ENCODE measurements at places on chromosomes 3 and 15.

DNA sequence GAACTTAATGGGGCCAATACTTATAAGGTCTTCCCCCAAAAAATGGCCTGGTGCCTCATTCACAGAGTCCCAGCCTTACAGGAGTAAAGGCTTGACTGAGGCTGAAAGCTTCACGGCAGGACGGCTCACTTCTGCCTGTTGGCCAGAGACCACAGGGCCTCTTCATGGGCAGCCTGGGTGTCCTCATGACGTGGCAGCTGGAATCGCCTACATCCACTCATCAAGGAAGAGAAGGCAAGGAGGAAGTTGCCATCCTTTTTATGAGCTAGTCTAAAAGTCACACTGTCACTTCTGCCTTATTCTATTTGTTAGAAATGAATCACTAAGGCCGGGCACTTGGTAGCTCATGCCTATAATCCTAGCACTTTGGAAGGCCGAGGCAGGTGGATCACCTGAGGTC is 89.3 kb upstream of the DGKG start:
- no peak for DNase-seq

DNA sequence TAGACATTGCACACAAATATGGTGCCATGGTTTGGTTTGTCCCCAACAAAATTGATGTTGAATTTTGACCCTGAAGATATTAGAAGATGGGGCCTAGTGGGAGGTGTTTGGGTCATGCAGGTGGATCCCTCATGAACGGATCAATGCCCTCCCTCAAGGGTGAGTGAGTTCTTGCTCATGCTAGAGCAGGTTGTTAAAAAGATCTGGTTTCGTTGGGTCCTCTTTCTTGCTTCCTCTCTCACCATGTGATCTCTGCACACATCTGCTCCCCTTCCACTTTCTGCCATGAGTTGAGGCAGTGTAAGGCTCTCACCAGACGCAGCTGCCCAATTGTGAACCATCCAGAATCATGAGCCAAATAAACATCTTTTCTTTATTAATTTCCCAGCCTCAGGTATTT is 87.8 kb upstream of the MDFIC2 start:
- no peak for DNase-seq

GRCh38 chr3:82229397-82229796 is 468.0 kb upstream of the GBE1 start:
- DNase-seq: no peak

DNA sequence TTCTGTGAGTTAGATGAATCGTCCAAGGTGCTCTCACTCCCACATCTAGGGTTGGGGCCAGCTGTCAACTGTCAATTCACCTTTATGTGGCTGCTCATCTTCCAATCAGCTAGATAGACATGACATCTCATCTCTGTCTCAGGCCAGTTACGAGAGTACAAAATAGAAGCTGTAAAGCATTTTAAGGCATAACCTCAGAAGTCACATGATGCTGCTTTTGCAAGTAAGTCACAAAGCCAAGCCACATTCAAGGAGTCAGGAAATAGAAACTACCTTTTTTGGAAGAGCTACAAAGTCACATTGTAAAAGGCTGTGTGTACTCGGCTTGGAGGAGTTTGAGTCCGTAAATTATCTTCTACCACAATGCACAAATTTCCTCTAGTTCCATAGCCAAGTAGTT is 5.1 kb upstream of the CCR1 start:
- DNase-seq: no peak

DNA sequence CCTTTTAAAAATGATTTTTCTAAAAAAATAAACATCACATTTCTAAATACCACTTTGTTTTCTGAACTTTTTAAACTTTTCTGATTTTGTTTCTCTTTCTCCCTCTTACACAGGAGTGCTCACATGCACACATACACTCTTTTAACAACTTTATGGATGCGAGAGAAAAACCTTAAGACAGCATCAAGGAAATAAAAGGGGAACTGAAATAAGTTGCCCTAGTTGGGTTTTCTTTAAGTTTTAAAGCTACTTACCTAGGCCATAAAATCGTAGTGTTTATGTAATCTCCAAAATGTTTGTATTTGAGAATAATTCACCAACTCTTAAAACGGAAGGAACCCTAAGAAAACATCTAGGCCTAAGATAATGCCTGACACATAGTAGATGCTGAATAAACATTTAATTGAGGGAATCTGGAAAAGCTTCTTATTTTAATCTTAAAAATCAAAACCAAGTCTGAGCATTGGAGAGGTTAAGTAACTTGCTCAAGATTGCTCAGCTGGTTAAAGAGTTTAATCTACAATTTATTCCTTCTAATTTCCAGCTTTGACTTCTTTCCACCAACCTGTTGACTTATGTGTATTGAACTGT is 1.2 kb upstream of the BBX start:
- no peak for DNase-seq

- no peak for DNase-seq
Observed at GRCh38 chr3:122972141-122972540, 55.4 kb downstream of the SEMA5B start.

GRCh38 chr3:46585799-46586693 is 19.9 kb upstream of the LRRC2 start:
- DNase-seq: no peak

DNA sequence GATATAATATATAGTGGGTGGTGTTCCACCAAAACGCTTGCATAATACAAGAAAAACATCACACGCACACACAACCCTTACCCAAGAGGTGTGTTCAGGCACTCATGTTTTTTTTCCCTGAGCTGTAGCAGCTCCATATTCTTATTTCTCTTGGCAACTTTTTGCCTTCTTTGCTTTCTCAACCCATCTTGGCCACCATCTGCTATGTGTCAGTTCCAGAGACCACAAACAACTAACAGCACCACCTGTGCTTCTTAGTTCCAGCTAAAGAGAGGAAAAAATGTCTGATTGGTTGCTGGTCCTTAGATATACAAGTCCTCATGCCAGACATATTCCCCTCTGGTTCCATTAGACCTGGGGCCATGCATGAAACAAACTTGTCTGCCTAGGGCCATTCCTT is 11.9 kb downstream of the ACTC1 start:
- no peak for DNase-seq

DNA sequence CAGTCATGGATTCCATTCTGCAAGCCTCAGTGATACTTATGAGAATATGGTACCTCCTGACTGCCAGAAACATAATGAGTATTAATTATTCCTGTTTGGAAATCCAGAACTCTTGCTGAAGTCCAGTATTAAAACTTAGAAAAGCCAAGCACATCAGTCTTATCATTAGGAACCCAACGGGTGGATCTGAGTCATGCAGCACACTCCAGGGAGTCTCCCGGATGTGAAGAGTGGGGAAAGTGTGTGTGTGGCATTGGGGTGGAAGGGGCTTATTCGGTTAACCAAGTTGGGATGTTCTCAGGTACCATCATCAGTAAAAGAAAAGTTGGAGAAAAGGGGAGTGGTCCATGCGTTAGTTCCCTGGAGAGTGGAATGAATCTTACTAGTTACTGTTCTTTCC is 181.1 kb downstream of the PLCL2 start:
- DNase-seq: no peak

- peak; percentile 60 for DNase-seq
Observed at GRCh38 chr3:113495035-113495434, 19.9 kb downstream of the SPICE1 start.

- no peak for DNase-seq
Observed at GRCh38 chr3:144816323-144816722, 844.7 kb downstream of the DIPK2A start.

DNA sequence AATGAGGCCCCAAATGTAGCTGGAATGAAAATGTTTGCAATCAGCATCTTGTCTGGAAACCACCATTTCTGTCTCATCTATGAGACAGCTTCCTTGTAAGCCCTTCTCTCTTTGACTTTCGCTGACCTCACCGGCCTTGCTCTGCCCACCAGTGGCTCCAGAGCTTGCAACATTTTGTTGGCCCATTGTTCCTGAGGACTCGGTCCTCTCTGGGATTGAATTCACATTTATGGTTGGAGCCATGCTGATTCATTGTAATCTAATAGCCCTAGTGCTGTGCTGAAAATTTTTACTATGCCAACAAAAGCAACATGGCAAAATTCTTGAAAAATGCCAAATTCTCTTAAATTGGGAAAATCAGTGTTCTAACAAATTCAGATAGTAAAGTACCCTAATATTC is 37.2 kb downstream of the ABHD5 start:
- no peak for DNase-seq

DNA sequence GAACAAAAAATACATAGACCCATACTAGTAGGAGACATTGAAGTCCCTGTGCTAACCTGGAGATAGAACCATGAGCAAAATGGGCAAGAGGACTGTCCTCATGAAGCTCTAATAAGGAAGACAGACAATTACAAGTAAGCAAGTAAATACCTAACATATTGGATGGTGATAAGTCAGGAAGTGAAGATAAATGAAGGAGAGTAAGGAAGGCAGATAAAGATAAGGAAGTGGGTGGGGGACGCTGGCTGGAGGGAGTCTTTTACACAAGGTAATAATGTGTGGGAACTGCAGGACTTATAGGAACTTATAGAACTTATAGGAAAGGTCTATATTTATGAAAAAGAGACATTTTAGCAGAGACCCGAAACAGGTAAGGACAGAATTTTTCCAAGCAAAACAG is 148.9 kb upstream of the ABI3BP start:
- peak; percentile 5 for DNase-seq

- no peak for DNase-seq
Observed at GRCh38 chr15:37124331-37124730, 24.0 kb upstream of the MEIS2 start.

GRCh38 chr3:18443665-18444594 is 18.8 kb upstream of the SATB1 start:
- no peak for DNase-seq

DNA sequence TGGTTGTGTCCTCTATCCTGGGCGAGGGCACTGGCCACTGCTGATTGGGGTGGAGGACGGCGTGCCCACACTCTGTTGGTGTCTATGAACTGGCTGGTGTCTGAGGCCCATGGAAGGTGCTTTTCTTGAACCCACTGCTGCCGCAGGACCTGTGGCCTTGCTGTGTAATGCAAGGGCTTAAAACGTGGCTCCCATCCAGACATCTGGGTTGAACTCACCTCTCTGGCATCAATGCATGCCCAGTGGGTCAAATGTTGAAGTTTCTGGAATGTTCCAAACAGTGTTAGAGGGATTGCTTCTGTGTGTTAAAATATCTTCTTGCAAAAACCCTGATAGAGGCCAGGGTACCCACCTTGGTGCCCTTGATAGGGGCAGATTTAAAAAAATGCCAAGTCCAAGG is 42.6 kb downstream of the FAM3D start:
- no peak for DNase-seq
